ENCODE measurements at places on chromosomes 13 and 19. TPM values are rescaled to one million over a fixed set of nuclear protein-coding genes. Genes with fewer than 3 reads are reported as not detected.

The ZNF98 gene
- 11.8 TPM for total RNA-seq

The CYP4F2 gene
- total RNA-seq, result not detected

- H3K4me1 ChIP-seq, result no peaks in the 10 kb centered on the region
- DNase-seq, result no peak
- H3K27me3 ChIP-seq, result no peaks in the 10 kb centered on the region
- H3K27ac ChIP-seq, result no peak overlapping the region
- no peaks in the 10 kb centered on the region for H3K36me3 ChIP-seq
These were observed 411.8 kb downstream of the ZNF536 start for GRCh38 chr19:30783936-30784335.

DNA sequence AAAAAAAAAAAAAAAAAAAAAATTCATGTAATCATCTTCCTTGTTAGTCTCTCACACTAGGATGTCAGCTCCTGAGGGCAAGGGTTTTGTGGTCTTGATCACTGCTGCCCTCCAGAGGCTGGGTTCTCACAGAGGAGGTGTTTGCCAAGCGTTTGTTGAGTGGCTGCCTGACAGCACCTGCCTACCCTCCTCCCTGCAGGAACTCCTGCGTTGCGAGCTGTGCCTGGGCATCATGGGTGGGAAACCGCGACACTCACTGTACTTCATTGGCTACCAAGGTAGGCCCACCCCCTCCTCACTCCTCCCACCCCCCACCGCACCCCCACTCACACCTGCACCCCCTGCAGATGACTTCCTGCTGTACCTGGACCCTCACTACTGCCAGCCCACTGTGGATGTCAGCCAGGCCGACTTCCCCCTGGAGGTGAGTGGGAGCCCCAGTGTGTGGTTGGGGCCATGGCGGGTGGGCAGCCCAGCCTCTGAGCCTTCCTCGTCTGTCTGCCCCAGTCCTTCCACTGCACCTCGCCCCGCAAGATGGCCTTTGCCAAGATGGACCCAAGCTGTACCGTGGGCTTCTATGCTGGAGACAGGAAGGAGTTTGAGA, 8.1 kb downstream of the ATG4D start:
- no peaks in the 10 kb centered on the region for H3K27me3 ChIP-seq
- H3K27ac ChIP-seq, result no peak overlapping the region
- H3K36me3 ChIP-seq, result peaks cover 55% of the 10 kb centered on the region
- DNase-seq, result no peak

The ZNF222 gene
- 3.5 TPM for total RNA-seq

GRCh38 chr13:44311011-44311780, 62.4 kb upstream of the SERP2 start:
- DNase-seq, result peak; percentile 49
- peaks cover 6% of the 10 kb centered on the region for H3K4me1 ChIP-seq
- no peaks in the 10 kb centered on the region for H3K36me3 ChIP-seq
- peak overlapping the region; percentile 58 for H3K27ac ChIP-seq
- H3K27me3 ChIP-seq, result no peaks in the 10 kb centered on the region

GRCh38 chr19:30669329-30670010, 297.3 kb downstream of the ZNF536 start:
- H3K4me1 ChIP-seq, result no peaks in the 10 kb centered on the region
- no peak overlapping the region for H3K4me3 ChIP-seq
- no peaks in the 10 kb centered on the region for H3K36me3 ChIP-seq
- no peaks in the 10 kb centered on the region for H3K27me3 ChIP-seq
- peak; percentile 72 for DNase-seq

The KLK14 gene
- total RNA-seq, result not detected

The C1QTNF9 gene
- total RNA-seq, result not detected

DNA sequence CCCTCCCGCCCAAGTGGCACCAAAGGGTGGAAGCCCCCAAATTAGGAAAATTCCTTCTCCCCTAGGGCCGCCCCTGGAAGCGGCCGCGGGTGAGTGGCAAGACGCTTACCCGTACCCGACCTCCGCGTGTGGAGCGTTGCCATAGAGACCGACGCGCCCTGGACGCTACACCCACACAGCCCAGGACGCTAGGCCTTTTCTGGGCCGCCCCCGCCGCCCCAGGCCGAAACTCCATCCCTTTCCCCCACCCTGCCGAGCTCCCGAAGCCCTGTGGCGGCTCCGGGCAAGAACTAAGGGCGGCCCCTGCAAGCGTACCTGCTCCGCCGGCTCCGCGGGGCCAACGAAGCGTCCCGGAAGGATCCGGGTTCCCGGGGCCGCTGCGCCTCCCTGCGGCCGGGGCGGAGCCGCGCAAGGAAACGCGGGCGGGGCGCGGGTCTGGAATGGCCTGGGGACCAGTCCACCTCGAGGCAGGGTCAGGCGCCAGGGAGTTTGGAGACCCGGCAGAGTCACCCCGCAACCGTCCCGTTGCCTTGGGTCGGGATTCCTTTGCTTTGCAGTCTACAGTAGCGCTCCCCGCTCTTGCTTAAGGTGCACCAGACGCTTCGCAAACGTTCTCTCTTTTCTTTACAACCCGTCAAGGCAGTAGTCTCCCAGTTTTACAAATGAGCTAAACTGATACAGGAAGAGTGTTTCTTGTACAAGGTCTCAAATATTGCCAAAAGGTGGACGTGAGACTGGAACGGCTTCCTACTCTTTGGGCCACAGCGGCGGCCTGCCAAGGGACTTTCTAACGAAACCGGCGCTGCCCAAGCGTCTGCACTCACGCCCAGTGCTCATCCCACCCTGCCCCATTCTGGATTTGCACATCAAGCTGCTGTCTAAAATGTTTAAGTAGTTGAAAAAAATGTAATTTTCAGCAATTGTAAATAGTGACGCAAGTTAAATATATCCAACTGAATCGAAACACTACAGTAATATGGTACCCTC, at the start of gene NEK5:
NEK5 (minus strand) TSS at position 360 of the 987 bp plus-strand sequence. CDS start 1,591 bp downstream, outside the sequence.
- H3K4me3 ChIP-seq, result peak within 1 kb of the TSS; percentile 60
- no peak within 1 kb of the TSS for H3K27ac ChIP-seq
- H3K4me1 ChIP-seq, result no peaks in the 10 kb centered on the region
- H3K36me3 ChIP-seq, result peaks cover 3% of the 10 kb centered on the region

- H3K27ac ChIP-seq, result no peak overlapping the region
- DNase-seq, result no peak
- H3K27me3 ChIP-seq, result no peaks in the 10 kb centered on the region
- no peak overlapping the region for H3K4me3 ChIP-seq
- H3K4me1 ChIP-seq, result no peaks in the 10 kb centered on the region
These were observed 84.0 kb downstream of the RAP2A start for GRCh38 chr13:97517967-97518366.

The PRR20A gene
- total RNA-seq, result not detected

DNA sequence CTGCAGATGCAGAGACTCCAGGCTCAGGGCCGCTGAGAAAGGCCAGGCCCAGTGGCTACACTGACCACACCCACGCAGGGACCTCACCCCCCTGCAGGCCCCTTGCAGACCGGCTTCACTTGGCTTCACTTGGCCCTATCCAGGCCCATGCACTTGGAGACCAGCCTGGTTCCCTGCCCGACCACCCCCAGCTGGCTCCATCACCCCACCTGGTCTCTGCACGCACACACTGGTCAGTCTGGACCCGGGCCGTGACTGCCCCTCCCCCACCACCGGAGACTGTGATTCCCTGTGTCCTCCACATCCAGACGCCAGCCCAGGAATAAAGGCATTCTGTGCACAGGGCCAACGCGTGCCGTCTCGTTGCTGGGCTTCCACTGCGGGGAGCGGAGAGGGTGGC, 4.9 kb upstream of the EBI3 start:
- H3K27me3 ChIP-seq, result no peaks in the 10 kb centered on the region
- H3K36me3 ChIP-seq, result no peaks in the 10 kb centered on the region
- no peak overlapping the region for H3K27ac ChIP-seq
- H3K4me3 ChIP-seq, result no peak overlapping the region
- no peaks in the 10 kb centered on the region for H3K4me1 ChIP-seq
- no peak for DNase-seq

DNA sequence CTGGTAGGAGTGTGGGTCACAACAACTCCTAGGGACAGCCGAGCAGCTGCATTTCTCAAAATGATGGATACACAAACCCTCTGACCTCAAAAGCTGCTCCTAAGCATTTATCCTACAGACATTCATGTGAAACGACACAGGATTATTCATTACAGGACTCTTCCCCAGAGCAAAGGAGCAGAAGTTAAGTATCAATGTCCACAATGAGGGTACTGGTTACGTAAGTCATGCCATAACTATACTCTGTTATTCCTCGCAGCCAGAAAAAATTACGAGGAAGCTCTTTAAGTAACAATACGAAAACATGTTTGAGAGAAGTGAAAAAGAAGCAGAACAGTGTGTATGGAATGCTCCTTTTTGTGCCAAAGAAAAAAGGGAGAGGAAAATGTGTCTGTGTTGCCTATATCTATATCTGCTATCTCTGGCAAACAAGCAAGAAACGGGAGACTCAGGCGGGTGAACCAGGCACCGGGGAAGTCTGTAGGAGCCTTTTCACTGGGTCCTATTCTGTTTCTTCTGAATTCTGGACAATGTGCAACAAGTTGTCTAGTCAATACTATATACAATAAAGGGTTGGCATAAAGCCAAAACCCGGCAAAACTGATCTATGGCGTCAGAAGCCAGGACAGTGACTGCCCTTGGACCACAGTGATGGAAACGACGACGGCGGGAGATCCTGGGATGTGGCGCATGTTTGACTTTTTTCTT, 1.3 kb downstream of the ISOC2 start:
- H3K4me1 ChIP-seq, result no peaks in the 10 kb centered on the region
- DNase-seq, result no peak
- peaks cover 10% of the 10 kb centered on the region for H3K36me3 ChIP-seq
- H3K27me3 ChIP-seq, result no peaks in the 10 kb centered on the region
- no peak overlapping the region for H3K4me3 ChIP-seq

The PINLYP gene
- total RNA-seq, result 19.3 TPM

The SYNGR4 gene
- total RNA-seq, result not detected

DNA sequence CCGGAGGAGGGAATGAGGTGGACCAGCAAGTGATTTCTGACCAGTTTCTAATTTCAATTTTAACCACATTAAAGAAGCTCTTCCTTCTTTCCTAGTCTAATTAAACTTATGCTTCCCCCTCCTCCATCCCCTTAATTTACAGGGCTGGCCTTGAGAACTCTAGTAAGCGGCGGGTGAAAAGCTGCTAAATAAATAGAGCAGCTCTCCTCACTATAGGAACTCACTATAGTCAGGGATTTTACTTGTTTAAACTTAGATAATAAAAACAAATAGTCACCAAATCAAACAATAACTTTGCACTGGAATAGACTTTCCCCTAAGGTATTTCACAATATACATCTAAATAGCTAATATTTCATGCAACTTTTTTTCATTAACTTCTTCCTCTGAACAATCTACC, 1838.2 kb upstream of the PRR20A start:
- no peaks in the 10 kb centered on the region for H3K4me1 ChIP-seq
- DNase-seq, result no peak
- no peak overlapping the region for H3K4me3 ChIP-seq
- no peaks in the 10 kb centered on the region for H3K27me3 ChIP-seq
- no peaks in the 10 kb centered on the region for H3K36me3 ChIP-seq

- H3K4me1 ChIP-seq, result no peaks in the 10 kb centered on the region
- H3K4me3 ChIP-seq, result no peak overlapping the region
- H3K36me3 ChIP-seq, result no peaks in the 10 kb centered on the region
- H3K27me3 ChIP-seq, result no peaks in the 10 kb centered on the region
These were observed 52.0 kb downstream of the TDRD3 start for GRCh38 chr13:60448907-60449510.

The CYP2F1 gene
- not detected for total RNA-seq

The LYPD5 gene
- 1.6 TPM for total RNA-seq

DNA sequence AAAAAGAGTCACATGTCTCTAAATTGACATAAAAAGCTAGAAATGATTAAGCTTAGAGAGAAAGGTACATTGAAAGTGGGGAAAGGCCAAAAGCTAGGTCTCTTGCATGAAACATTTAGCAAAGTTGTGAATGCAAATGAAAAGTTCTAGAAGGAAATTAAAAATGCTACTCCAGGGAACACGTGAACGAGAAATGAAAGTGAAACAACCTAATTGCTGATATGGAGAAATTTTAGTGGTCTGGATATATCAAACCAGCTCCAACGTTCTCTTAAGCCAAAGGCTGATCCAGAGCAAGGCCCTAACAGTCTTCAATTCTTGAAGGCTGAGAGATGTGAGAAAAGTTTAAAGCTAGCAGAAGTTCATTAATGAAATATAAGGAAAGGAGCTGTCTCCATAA, 419.8 kb downstream of the SLITRK6 start:
- no peak overlapping the region for H3K4me3 ChIP-seq
- no peaks in the 10 kb centered on the region for H3K4me1 ChIP-seq
- no peaks in the 10 kb centered on the region for H3K27me3 ChIP-seq
- H3K36me3 ChIP-seq, result no peaks in the 10 kb centered on the region

DNA sequence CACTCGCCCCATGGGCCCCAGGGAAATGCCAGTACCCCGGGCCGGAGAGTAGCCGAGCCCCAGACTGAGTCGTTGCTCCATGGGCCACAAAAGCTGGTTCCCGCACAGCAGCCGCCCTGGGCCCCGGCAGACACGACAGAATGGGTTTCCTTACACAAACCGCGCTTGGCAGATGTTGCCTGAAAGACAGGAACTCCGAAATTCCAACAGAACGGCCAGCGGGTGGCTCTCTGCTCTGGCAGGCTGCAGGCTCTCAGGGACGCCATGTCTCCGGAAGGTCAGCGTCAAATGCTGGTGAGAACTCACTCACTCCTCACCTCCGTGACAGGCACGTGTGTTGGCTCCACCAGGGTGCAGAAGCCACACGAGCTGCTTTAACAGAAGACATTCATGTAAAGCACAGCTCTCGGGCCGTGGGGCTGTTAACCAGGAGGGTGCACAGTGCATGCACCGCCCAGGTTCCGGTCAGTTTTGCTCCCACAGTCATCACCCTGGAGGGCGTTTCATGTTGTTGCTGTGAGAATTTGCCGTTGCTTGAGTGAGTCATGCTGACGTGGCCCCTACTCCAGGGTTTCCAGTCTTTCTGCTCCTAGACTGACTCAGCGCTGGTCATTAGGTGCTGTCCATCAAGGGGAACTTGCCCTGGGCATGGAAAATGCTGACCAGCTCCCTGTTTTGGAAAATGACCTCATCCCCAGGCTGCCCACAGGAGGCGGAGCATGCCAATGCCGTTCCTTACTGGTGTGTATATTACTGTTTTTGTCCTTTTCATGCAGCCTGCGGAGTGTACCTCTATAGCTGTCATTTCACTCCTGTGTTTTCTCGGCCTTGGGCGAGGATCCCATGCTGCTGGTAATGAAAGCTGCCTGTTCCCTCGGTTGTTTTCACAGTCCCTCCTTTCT, 44.8 kb downstream of the ANKRD10 start:
- peak; percentile 82 for DNase-seq
- H3K4me1 ChIP-seq, result peaks cover 12% of the 10 kb centered on the region
- peak overlapping the region; percentile 74 for H3K27ac ChIP-seq
- H3K4me3 ChIP-seq, result no peak overlapping the region
- H3K36me3 ChIP-seq, result no peaks in the 10 kb centered on the region

The OR10H1 gene
- total RNA-seq, result not detected

GRCh38 chr19:16429066-16429758, 42.6 kb downstream of the EPS15L1 start:
- H3K4me1 ChIP-seq, result no peaks in the 10 kb centered on the region
- peak; percentile 95 for DNase-seq
- peaks cover 30% of the 10 kb centered on the region for H3K36me3 ChIP-seq
- H3K4me3 ChIP-seq, result no peak overlapping the region
- no peaks in the 10 kb centered on the region for H3K27me3 ChIP-seq

GRCh38 chr19:1997353-1998233, 17.9 kb downstream of the BTBD2 start:
- DNase-seq, result no peak
- no peak overlapping the region for H3K27ac ChIP-seq
- H3K4me3 ChIP-seq, result no peak overlapping the region
- H3K27me3 ChIP-seq, result no peaks in the 10 kb centered on the region

- H3K4me3 ChIP-seq, result no peak overlapping the region
- no peaks in the 10 kb centered on the region for H3K4me1 ChIP-seq
- no peaks in the 10 kb centered on the region for H3K36me3 ChIP-seq
These were observed 29.3 kb downstream of the CCL25 start for GRCh38 chr19:8081569-8082550.
